Neural crest cell (in vitro differentiated cells): ENCODE measurements at places on chromosomes 4 and X. TPM values are rescaled to one million over a fixed set of nuclear protein-coding genes. Genes with fewer than 3 reads are reported as not detected.
A peak's percentile ranks its signal among the peaks of the same experiment; 100 is the strongest.

DNA sequence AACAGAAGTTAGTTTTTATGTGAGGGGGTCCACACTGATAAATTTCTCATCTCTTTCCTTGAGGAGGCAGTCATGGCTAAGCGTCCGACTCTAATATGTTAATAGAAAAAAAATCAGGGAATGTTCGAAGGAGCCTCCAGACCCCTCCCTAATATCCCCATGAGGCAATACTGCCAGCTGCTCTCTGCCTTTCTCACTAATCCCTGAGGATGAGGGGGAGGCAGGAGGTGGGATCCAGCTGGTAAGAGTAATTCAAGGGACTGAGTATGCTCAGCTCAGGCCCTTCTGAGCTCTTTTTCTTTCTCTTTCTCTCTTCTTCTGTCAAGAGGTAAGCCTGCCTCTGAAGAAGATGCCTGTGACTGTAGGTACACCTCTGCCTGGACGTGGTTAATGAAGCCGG is 51.7 kb downstream of the PIR start:
- H3K4me3 ChIP-seq, result no peak overlapping the region
- H3K27me3 ChIP-seq, result no peaks in the 10 kb centered on the region
- H3K4me1 ChIP-seq, result no peaks in the 10 kb centered on the region
- DNase-seq, result no peak
- no peak overlapping the region for H3K27ac ChIP-seq

GRCh38 chrX:27132862-27133261 is 330.3 kb downstream of the PPP4R3C start:
- H3K27me3 ChIP-seq, result no peaks in the 10 kb centered on the region
- H3K4me1 ChIP-seq, result no peaks in the 10 kb centered on the region
- peaks cover 3% of the 10 kb centered on the region for H3K36me3 ChIP-seq
- no peak for DNase-seq
- H3K4me3 ChIP-seq, result no peak overlapping the region

DNA sequence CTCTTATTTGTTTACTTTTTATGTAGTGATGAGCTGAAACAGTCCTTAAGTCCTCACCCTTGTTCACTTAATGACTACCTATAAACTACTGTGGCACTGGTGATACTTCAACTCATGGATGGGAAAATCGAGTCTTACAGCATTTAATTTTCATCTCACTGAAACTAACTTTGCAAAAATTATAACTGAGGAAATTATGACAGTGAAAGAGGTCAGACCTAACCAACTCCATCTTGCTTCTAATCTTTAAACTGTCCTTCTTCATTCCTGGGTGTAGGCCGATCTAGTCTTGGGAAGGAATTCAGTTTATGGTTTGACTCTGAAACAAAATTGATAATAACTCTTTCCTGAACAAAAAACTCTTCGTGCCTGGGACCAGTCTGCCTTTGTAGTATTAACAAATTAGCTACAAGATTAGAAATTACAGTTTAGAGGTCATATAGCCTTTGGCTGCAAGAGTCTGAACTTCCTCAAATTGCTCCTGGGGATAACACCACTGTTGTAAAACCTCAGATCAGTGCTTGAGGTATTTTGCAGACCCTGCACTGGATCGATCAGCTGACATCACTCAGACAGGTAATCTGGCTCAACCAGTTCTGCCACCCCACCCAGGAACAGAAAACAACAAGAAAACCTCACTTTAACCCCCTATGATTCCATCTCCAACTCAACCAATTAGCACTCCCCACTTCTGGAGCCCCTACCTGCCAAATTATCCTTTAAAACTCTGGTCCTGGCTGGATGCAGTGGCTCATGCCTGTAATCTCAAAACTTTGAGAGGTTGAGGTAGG is 995.7 kb upstream of the PRKX start:
- DNase-seq, result no peak

- H3K4me3 ChIP-seq, result peak overlapping the region; percentile 73
- peaks cover 12% of the 10 kb centered on the region for H3K36me3 ChIP-seq
- no peaks in the 10 kb centered on the region for H3K27me3 ChIP-seq
Measured at GRCh38 chrX:9927698-9928482, 39.3 kb upstream of the CLDN34 start.

Gene CLCN3
- total RNA-seq, result 37.6 and 38.0 TPM in 2 replicates

GRCh38 chrX:109533005-109533404 is 3.6 kb upstream of the NXT2 start:
- H3K4me3 ChIP-seq, result no peak overlapping the region
- H3K27me3 ChIP-seq, result peaks cover 68% of the 10 kb centered on the region
- H3K36me3 ChIP-seq, result no peaks in the 10 kb centered on the region
- no peak for DNase-seq

Gene TACR3
- total RNA-seq, result 0.82 and 1.1 TPM in 2 replicates
